NCI-H1092 treated with DMSO at 0.1 percent for 48 hours (cell line): ENCODE measurements at places on chromosomes 2 and 18.

DNA sequence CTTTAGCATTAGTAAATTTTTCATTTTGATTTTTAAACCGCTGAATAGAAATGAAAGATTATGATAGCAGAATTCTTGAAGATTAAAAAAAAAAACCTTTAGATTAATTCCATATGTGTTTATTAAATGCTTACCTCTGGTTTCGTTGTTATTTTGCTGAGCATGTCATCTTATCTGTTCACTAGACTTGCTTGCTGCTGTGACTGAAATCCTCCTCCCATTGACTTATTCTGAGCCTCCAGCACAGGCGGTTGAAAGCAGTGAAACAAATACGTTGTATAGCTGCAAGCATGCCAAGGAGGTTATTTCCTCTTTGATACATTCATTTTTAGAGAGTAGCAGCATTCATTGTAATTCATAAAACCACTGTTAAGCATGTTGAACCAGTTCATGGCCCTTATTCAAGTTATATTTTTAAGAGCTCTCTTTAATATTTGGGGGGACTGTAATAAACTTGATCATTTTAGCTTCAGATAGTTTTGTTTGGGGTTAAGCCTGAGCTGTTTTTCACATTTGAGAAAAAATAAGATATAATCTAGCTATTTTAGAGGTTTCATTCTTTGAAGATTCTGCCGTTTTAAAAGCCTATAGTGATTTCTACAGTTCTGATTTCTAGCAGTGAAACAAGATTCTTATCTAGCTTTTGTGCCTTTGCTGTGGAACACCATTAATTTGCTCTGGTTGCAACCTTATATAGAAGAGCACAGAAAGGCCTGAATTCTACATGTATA lies at the start of gene HTR2B:
TSS of gene HTR2B (minus strand) at position 205 of the 731 bp plus-strand sequence. CDS start 1,278 bp downstream, outside the sequence.
- DNase-seq: no peak

DNA sequence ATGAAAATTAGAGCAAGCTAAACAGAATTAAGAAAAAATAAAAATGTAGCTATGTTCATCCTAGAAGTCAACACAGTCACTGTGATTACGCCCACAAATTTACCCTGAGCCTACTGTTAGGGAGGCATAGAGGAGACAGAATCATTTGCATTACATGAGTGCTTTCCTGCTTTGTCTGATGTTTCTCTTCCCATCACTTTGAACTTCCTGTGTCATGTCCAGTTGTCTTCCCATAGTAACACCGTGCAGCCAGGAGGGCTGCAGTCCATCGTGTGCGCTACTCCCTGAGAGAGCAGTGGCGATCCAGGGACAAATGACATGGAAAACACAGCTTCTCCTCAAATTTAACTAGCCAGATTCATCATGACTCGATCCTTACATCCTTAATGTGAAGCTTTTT lies 149.8 kb upstream of the DAPL1 start:
- DNase-seq: no peak

- DNase-seq: no peak
Observed at GRCh38 chr18:79943608-79944125, 7.8 kb downstream of the SLC66A2 start.

GRCh38 chr2:113157118-113157896 lies 16.5 kb upstream of the PSD4 start:
- DNase-seq: peak; percentile 37

DNA sequence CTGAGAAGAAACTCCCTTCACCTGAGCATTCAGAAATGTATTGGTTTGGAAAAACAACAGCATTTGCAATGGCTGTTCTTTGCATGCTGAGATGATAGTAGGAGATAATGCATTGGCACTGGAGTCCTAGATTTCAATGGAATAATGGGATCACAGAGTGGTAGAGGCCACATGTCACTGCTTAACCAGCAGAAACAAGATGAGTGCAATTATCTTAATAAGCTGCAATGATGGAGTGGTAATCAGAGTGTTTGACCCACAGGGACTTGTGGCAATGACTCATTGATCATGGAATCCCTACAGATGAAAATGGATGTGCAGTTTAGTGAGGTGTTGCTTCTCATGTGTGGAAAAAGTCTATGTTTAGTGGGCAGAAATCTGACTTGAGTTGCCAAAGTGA lies 218.8 kb upstream of the ZEB2 start:
- no peak for DNase-seq

GRCh38 chr18:49167084-49167483 lies 216.3 kb upstream of the SMAD7 start:
- DNase-seq: no peak

DNA sequence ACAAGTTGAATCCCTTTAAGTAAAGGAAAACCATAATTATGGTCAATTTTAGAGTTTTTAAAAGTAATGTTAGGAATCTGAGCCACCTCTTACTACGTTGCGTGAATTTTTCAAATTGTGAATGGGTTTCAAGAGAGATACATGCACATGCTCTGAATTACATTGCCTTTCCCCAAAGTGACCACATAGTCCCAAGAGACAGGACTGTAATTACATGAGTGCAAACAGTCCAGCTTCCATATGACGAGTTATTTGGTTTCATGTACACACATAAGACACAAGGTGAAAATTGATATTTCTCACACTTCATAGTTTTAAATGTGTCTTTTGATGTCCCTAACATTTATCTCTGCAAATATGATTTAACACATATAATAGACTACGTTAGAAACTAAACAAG lies 850.8 kb downstream of the LRP1B start:
- no peak for DNase-seq

DNA sequence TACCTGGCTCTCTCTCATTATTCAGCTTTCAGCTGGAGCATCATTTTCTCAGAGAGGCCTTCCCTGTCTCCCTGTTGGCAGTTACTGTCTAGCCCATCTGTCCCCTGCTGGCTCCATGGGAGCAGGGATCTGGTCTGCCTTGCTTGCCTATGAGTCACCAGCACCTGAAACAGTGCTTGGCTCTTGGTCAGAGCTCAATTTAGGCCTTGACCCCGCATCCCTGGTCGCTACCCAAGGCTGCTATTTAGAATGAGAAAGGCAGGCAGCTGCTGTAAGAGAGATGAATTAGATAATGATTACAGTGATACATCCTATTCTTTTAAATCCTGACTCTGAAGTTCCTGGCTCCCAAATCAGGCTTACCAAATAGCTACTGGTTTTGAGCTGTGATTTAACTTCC lies 32.9 kb downstream of the KCNE4 start:
- DNase-seq: peak; percentile 11

- no peak for DNase-seq
Observed at GRCh38 chr18:62959481-62959880, 244.1 kb downstream of the PHLPP1 start.

DNA sequence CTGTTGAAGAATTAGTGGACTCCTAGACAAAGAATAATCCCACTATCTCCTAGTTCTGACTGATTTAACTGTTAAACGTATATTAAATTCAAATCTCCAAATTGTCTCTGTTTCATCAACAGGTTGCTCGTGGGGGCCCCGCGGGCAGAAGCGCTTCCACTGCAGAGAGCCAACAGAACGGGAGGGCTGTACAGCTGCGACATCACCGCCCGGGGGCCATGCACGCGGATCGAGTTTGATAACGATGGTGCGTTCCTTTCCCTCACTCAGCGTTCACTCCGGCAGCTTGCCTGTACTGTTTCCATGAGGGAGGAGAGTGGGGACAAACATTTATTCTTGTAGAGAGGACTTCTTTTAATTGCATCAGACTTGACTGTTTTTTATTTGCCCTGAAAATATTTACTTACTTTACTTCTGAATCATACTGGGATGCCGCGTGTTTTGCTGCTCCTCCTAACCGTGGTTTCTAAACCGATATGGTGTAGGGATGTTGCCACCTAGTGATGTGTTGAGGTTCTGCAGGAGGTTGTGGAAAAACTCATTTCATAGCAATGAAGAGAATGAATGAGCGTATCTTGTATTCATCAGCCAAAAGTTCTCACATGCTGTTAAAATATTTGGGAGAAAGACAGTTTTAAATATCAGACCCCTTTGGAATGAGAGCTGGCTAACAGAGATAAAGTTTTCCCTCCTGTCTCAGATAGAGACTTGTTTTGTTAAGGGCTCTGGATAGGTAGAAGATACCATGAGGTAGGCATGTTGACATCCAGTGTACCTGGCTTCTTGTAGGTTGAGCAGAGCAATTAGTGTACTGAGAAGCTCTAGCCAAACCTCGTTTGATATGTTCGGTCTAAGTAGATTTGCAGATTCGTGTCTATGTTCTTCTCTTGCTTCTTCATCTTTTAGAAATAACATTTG lies 38.3 kb downstream of the ITGA6 start:
- DNase-seq: peak; percentile 84

DNA sequence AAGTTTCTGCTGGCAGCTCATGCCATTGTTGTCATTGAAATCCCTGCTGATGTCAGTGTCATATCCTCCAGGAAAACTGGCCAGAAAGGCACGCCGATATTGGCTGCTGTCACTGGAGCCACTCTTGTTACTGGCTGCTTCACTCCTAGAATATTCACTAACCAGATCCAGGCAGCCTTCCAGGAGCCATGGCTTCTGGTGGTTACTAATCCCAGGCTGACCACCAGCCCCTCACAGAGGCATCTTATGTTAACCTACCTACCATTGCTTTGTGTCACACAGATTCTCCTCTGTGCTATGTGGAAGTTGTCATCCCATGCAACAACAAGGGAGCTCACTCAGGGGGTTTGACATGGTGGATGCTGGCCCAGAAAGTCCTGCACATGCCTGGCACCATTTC lies 27.0 kb upstream of the MTX2 start:
- no peak for DNase-seq

DNA sequence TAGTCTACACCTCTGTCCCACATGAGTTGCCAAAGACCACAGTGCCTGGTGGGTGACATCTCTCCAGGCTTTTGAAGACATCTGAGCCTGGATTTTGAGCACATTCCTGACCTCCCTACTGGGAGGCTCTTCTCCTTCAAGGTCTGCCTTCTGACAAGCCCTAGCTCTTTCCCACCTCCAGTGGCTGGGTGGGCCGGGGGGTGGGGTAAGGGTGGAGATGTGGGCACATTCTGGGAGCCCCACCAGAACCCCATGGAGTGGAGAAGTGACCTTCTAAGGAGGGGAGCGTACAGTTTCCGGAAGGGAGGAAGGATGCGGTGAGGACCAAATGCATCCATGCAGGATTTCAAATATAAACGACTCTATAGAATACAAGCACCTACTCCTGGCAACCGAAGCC lies 27.9 kb upstream of the ANXA4 start:
- no peak for DNase-seq

GRCh38 chr2:239945751-239946561 lies 79.2 kb downstream of the NDUFA10 start:
- DNase-seq: no peak

DNA sequence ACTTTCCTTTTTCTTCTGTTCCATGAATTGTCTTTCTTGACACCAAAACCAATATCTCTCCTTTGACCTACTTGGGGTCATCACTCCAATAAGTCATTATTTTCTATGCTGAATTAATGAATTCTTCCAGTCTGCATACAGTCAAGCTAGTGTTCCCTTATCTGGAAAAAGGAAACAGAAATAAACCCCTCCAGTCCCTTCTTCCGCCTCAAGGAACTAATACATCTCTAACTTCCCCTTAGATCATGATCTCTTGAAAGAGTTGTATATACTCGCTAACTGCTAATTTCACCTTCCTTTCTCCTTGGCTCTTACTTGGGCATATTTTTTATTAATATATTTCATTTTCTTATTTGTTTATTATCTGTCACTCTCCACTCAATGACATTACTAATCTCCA lies 7.3 kb upstream of the ARHGAP15 start:
- no peak for DNase-seq

DNA sequence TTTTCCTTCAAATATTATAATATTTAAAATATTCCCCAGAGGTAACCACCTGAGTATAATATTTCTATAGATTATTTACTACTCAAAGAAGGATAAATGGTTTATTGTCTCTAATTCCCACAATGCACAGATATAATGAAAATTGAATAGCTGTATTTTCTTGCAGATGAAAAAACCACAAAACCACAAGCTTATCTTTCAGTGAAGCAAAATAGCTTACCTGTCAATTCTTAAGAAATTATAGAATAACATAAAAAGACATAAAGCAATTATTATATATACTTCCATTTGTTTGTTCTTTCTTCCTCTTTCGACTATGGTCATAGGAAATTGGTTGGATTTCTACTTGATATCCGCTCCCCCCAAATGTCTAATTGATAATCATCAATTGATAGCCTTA lies 98.8 kb downstream of the BARD1 start:
- no peak for DNase-seq

- DNase-seq: no peak
Observed at GRCh38 chr2:824954-825353, 125.7 kb upstream of the SNTG2 start.

DNA sequence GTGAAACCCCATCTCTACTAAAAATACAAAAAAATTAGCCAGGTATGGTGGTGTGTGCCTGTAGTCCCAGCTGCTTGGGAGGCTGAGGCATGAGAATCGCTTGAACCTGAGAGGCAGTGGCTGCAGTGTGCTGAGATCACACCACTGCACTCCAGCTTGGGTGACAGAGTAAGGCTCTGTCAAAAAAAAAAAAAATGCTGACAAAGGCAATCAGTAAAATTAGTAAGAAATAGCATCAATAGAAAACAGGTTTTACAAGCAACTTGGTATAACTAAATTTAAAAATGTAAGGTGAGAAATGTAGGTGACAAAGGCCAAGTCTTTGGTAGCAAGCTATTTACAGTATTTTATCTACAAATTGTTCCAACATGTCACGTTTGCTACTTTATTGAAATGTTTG lies 421.4 kb upstream of the RGPD4 start:
- no peak for DNase-seq

- no peak for DNase-seq
Observed at GRCh38 chr2:239445771-239446524, 45.1 kb upstream of the HDAC4 start.

GRCh38 chr2:8154270-8154669 lies 527.6 kb upstream of the ID2 start:
- no peak for DNase-seq

DNA sequence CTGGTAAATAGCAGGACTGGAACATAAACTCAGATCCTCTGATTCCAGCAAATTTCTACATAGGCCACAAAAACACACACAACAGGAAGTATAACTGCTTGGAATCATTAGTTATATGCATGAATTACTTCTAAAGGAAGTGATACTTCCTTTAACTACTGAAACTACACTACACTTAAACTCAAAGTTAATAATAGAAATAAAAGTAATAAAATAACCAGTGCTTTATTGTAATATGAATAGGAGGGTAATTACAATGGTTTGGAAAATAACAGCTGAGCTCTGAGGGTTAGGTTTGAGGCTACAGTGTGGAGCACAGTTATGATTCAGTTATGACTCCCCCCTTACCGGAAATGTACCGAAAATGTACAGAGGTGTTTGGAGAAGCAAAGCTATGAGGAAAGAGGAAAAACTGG lies 18.5 kb upstream of the POLI start:
- no peak for DNase-seq
